ENCODE measurements at places on chromosomes 11 and 22.
A peak's percentile ranks its signal among the peaks of the same experiment; 100 is the strongest.

DNA sequence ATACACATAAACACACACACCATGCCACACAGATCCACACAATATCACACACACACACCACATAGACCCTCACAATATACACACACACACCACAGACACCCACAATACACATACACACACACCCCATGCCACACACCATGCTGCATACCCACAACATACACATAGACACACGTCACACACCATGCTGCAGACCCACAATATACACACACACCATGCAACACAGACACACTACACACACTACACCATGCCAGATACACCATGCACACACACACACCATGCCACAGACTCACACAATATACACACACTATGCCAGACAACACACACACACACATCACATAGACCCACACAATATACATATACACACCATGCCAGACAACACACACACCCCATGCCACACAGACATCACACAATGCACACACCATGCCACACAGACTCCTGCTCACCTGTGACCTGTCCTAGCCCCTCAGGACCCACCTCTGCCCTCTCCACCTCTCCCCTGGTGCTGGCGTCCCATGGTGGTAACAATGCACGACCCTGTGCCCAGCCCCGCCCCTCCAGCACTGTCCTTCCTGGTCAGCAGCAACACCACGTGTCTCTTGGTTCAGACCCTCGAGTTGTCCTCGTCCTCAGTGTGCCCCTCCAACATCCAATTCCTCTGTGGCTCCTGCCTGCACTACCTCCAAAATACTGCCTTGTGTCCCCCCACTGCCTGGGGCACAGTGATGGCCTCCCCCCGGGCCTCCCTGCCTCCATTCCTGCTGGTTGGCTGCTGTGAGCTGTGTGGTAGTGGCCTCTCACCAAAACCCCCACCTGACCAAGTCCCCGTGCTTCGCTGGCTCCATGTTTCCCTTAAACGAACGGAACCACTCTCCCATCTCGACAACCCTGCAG is 23.7 kb upstream of the RFPL3 start:
- no peak for DNase-seq

- DNase-seq: peak; percentile 15
Measured at GRCh38 chr11:84384731-84385130, 1098.6 kb upstream of the CCDC90B start.

GRCh38 chr11:131146827-131147490 is 223.5 kb upstream of the NTM start:
- DNase-seq: no peak

DNA sequence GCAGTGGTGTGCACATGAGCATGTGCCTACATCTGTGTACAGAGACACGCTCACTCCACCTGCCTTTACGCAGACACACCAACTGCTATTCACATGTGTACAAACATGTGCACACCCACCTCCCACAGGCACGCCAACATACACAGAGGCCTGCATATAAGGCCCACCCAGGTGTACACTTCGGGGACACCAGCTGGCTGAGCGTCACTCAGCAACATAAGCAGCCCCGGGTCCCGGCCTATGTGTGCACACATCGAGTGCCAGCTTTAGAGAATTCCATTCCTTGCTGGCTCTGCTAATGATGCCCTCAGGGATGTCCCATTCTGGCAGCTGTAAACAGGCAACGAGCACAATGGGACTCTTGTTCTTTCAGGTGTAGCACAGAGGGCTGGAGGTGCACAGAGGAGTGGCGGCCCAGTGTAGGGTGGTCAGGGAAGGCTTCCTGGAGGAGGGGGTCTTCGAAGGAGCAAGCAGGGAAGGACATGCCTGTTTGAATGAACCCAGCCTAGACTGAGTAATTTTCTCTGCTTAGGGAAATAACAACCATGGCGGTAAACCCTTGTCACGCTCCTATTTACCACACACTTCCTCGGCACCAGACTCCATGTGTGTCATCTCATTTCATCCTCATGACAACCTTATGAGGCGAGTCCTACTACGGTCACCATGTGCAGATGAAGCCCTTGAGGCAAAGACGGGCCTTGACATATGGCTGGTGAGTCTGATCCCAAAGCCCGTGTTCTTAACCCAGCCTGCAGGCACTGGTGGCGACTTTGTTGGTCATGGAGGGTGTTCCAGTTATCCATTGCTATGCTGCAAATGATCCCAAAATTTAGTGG is 35.1 kb downstream of the RPL3 start:
- DNase-seq: no peak

Measured in stimulated activated naive CD4-positive, alpha-beta T cell (primary cell).